ENCODE measurements at places on chromosomes 2 and 18.

DNA sequence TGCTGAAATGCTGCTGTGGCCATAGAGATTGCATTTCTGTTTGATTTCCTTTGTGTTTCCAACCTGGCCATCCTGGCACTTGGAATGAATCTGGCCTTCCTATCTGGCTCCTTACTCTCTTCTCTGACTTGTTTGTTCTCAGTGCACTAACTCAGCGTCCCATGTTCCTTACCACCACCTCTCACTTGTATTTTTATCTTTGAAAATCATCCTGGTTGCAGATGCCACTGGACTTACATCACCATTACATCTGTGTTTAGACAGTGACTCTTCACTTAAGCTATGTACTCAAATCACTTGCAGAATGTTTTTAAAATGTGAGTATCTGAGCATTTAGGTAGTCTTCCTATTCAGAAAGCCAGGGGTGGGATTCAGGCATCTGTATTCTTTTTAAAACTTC is 239.5 kb downstream of the WDR7 start:
- no peak for DNase-seq

GRCh38 chr2:24453379-24454073 is 37.5 kb upstream of the NCOA1 start:
- DNase-seq = no peak

DNA sequence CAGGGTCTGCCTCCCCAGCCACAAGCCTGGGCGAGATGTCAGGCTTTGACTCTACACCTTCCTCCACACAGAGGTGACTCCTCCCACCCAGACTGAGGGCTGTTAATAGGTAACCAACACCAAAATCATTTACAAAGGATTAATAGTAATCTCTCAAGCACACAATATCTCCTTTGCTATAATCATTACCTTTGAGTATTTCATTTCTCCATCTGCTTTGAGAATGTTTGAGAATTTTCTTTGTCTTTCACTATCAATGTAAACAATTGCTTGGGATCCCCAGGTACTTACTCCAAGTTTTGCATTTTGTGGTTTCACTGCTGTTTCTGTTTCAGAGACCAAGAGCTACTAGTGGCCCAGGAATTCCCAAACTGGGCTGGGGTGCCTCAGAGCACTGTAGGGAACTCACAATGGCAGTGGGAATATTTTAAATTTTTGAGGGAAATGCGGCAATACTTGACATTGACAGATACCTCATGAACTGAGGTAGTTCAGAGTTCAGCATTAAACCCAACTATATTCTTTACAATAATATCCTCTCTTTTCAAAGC is 166.4 kb upstream of the MGAT5 start:
- DNase-seq = no peak

GRCh38 chr2:29841386-29842004 is 79.9 kb downstream of the ALK start:
- DNase-seq = peak; percentile 18

GRCh38 chr18:12287131-12287681 is 20.8 kb upstream of the TUBB6 start:
- DNase-seq = no peak

- DNase-seq = no peak
Measured at GRCh38 chr2:3314626-3315025, 63.0 kb downstream of the EIPR1 start.
